AG08396 (cell line): ENCODE measurements at places on chromosomes 4 and X.

DNA sequence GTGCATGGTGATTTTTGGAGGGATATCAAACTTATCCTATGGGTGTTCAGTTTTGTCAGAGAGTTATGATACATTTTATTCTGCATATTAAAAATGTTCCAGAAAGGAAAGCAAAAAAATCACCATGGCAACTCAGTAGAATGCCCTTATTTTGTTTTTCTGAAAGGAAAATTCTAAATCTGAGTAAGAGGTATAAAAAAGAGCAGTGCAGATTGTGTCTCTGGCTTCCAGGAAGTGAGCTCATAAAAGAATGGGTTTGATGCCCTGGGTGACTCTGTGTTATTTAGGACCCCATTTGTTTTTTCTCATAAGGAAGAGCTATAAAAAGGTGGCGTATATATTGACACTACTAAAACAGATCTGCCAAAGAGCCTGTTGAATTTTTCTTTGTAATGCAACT is 128.8 kb downstream of the UCHL1 start:
- DNase-seq: no peak

DNA sequence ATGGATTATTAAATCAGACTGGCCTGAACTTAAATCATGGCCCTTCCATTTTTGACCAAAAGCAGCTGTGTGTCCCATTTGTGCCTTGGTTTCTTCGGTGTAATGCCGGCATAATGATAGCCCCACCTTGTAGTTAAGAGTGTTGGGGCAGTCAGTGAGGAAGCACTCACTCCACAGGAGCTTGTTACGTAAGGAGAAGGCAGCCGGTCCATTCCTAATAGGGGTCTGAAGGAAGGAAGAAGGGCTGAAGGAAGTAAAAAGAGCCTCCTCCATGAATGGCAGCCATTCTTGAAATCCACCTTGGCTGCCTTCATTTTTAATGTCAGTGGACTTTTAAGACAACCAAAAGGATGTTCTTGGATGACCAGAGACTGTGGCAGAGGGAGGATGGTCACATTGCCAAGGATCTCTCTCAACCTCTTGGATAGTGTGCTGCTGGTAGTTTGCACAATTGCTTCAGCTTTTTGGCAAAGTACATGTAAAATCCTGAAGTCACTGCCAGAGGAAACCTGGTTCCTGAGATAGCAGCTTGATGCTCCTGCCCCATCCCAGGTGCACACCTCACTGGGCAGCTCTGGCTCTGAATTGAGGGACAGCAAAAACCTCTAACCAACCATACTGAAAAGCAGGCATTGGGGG is 113.5 kb downstream of the PTTG2 start:
- DNase-seq: no peak

GRCh38 chr4:86132468-86132867 is 227.4 kb downstream of the MAPK10 start:
- DNase-seq: no peak

DNA sequence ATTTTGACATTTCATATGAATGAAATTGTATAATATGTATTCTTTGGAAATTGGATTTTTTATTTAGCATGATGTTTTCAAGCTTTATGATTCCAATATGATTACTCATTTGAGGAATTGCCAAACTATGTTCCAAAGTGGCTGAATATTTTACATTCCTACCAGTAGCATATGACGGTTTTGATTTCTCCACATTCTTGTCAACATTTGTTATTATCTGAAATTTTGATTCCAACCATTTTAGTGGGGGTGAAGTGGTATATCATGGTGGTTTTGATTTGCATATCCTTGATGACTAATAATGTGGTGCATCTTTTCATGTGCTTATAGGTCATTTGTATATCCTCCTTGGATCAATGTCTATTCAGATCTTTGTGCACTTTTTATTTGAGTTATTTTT is 2.6 kb upstream of the BEX1 start:
- DNase-seq: no peak

DNA sequence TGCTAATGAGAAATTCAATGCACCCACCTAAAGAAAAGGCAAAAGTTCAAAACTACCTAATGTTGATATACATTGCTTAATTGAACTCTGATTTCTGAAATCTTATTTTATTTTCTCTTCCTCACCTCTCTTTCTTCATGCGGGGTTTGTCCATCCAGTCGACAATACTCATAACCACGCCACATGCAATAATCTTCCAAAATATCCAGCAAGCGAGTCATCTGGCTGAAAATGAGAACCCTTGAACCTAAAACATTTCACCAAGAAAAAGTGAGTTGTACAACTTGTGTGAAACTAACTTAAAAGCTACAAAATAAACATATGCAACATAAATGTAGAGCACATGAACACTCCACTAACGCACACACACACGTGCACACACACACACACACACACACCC is 26.7 kb downstream of the SMARCA1 start:
- DNase-seq: no peak
